CMK (cell line): ENCODE measurements at places on chromosomes 3 and 15.
A peak's percentile ranks its signal among the peaks of the same experiment; 100 is the strongest.

- DNase-seq, result no peak
Observed at GRCh38 chr3:185825006-185825638, at the start of gene IGF2BP2. TSS of gene IGF2BP2 (minus strand) at chr3:185825042. CDS start at chr3:185824960, 82 bp downstream.

DNA sequence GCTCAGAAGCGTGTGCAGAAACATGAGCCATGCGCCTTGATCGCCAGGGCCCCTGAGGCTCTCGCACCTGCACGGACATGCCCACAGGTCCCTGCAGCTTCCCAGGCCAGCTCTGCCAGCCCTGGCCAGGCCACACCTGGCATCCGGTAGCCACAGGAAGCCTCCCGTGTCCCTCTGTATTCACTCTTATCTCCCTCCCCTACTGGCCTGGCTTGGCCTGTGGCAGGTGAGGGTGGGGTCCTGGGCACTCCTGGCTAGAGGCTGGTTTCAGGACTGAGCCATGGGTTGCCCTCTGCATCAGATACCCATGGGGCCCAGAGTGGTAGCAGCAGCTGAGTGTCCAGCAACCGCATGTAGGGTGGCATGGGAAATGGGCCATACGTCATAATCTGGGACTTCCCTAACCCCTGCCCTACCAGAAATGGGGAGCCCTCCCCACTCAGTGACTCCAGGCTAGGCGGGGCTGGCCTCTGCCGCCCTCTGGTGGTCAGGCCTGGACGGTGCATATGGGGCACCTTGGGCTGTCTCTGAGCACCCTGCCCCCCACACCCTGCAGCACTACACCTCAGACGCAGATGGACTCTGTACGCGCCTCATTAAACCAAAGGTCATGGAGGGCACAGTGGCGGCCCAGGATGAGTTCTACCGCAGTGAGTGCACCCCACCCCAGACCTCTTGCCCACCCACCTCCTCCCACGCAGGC, 12.6 kb upstream of the LMAN1L start:
- DNase-seq, result no peak

DNA sequence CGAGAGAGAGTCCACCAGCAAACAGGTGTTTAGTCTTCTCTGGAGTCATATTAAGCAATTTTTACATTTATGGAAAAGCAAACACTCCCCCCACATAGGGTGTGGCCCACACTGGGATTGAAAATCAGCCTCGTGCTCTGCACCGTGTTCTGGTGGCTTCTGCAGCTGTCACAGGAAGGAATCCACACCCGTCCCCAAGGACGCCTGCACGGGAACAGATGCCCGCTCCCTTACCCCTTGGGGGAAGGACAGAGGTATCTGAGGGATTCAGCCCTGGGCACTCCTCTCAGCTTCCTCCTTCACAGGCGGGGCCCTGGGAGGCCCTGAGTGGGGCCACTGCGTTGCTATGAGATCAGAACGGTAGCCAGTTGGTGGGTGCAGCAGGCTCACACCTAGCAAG, 27.8 kb downstream of the LIPC start:
- DNase-seq, result peak; percentile 61

DNA sequence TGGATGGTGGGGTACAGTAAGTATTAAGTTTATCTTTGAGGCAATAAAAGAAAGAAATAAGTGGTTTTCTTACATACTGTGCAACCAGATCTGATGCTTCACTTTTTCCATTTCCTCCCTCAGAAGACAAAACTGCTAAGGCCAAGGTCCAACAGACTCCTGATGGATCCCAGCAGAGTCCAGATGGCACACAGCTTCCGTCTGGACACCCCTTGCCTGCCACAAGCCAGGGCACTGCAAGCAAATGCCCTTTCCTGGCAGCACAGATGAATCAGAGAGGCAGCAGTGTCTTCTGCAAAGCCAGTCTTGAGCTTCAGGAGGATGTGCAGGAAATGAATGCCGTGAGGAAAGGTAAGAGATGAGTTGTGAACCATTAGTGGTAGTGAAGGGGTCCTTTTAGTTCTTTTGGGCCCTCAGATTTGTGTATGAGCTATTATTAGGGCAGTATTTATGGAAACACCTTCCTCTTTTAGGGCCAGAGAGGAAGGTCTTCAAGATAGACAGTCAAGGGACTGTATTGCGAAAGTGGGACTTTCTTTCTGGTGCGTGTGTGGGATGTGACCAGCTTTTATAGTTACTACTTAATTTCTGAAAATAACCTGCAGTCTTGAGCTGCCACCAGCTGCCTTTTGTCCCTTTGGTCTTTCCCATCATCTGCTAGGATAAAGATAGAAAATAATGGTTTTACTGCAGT, 4.6 kb downstream of the ALAS1 start:
- no peak for DNase-seq

DNA sequence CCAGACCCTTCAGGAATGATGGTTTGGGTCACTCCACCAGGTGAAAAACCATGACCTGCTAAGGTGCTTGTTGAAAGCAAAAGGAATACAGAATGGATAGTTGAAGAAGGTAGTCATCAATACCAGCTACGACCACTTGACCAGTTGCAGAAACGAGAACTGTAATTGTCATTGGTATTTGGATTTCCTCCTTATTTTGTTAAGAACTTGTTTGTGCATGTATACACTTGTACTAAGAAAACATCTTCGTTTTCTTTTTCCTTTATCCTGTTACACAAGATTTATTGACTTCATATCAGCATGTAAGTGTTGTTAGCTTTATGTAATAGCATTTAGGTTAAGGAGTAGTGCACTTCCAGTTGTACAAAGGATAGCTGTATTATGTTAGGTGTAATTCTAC, 261.8 kb downstream of the MCTP2 start:
- no peak for DNase-seq

DNA sequence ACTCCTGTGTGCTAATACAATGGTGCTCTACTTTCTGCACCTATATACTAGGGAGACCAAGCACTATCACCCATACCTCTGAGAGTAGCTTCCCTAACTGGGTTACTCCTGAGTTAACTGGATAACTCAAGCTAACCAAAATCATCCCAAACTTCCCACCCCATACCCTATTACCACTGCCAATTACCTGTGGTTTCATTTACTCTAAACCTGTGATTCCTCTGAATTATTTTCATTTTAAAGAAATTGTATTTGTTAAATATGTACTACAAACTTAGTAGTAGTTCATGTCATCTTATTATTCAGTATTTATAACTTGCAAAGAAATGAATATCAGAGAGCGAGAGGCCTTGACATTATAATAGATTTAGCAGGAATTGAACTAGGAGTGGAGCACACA, 340.5 kb downstream of the TBC1D5 start:
- DNase-seq, result no peak

DNA sequence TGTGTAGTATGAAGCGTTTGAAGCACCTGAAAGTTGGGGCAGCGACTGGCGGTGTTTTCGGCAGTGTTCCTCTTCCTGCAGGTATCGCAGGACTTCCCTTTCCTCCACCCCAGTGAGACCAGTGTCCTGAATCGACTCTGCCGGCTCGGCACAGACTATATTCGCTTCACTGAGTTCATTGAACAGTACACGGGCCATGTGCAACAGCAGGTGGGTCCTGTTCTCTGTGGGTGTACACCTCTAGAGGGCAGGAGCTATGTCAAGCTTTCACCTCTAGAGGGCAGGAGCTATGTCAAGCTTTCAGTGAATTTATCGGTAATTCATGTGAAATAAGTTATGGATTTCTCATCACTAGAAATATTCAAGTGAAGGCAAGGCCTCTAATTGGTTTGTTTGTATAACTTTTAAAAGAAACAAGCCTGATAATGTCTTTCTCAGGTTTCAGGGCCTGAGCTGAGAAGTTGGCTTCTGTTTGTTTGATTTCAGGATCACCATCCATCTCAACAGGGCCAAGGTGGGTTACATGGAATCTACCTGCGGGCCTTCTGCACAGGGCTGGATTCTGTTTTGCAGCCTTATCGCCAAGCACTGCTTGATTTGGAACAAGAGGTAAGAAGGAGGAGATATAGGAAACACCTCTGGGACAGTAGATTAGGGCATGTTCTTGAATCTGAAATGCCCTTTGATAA, 5.3 kb downstream of the TUBGCP4 start:
- no peak for DNase-seq

- no peak for DNase-seq
Observed at GRCh38 chr3:136149667-136150066, 46.5 kb downstream of the MSL2 start.

- no peak for DNase-seq
Observed at GRCh38 chr15:22950256-22950990, 29.7 kb downstream of the CYFIP1 start.

DNA sequence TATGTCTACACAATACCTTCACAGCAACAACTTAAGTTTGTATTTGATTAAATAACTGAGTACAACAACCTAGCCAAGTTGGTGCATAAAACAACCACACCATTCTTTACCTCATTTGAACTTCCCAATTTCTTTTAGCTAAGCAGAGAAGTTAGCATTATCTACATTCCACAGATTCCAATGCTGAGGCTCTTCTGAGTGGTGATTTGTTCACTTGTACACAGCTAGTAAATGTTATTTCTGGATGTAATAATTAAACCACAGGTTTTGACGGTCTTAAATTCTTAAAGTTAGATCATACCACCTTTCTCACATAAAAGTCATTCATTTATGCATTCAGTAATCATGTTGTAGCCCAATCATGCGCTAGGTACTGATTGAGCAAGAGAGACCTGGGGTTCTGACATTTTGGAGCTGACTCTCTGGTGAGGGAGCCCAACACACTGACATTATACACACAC, 102.5 kb downstream of the SST start:
- no peak for DNase-seq

GRCh38 chr3:69648126-69648525, 91.1 kb upstream of the MITF start:
- no peak for DNase-seq

DNA sequence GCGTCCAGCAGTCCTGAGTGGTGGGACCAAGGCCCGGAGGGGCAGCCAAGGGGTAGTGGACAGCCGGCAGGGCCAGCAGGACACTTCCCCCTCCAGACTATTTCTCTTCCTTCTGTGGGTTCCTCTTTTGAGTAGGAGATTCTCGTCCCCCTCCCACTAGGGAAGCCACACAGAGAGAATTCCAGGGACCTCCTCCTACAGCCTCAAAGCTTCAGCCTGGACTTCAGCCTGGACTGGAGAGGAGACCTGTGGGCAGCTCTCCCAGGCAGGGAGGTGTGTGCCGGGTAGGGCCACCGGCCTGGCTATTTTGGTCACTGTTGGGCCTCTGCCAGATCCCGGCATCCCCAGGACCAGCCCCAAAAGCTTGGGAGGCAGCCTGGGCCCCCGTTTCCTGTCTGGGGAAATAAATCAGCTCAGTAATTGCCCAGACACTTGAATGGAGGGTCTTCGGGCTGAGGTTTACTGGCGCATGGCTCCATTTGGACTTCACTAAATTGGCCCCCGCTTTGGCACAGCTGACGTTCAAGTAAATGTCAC, 1.3 kb downstream of the SLC6A6 start:
- DNase-seq, result no peak

DNA sequence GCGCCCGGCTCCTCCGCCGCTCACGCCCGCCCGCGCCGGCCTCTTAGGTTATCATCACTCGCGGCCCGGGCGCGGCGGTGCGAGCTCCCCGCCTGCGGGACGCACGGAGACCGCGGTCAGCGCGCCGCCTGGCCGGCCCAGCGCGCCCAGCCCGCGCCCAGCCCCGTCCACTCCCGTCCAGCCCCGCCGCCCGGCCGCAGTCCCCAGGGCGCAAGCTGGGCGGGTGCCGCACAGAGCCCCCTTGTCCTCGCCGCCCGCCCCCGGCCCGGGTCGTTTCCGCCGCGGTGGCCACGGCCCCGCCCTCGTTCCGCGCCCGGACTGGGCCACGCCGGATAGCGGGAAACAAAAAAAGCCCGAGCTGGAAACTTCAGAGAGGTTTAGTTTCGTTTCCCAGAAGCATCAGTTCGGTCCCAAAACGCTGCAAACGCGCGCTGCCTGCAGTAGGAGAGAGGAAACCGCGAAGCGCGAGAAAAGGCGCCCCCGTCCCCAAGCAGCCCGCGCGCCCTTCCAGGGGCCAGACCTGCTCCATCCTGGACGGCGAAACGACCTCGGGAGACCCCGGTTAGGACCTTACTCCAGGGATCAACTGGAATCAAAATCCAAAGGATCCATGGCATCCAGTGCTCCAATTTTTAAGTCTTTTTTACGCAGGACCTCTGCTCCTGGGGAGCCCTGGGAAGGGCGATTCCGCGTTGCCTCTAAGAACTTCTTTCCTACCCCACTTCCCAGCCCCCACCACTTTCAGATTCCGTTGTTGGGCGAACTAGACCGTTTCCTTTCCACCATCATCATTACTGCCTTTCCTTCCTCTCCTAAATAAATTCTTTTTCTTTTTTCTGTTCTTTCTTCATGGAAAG, at the start of gene ATP10A:
Gene ATP10A, minus strand, starts transcription at position 217 of the 857 bp plus-strand sequence. CDS start 231 bp downstream, outside the sequence.
- DNase-seq, result no peak

- no peak for DNase-seq
Observed at GRCh38 chr3:50405249-50405648, 45.9 kb upstream of the TMEM115 start.

DNA sequence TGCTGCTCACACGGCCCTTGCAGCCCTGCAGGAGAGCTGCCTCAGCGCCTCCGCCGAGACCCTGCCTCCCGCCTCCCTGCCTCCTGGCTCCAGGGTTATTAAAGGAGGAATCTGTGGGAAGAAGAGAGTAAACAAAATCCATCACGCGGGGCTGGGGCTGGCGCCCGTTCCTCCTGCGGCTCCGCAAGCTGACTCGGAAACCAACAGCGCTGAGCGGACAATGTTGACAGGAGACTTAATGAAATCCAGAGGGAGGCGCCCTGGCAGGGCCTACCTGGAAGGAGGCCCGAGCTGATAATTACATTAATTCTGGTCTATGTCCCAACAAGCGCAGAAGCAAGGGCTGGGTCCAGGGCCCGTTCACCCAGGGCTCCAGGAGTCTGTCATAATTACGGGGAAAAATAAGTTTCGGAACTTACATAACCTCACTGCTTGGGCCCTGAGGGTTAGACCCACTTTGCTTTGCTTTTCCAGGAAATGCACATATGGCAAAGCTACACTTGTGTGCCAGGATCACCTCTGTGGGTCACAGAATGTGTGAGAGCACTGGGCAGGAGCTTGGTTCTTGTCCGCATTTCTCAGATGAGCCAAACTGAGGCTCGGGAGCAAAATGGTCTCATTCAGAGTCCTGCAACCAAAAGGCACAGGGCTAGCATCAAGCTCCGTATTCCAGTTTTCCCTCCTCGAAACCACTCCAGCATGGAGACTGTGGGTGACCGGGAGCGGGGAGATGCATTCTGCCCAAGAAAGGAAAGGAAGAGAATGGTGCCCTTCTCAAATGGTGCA, 43.8 kb upstream of the SLC6A6 start:
- DNase-seq, result no peak

GRCh38 chr3:141103503-141103902, 52.4 kb downstream of the SPSB4 start:
- DNase-seq, result no peak

- no peak for DNase-seq
Observed at GRCh38 chr3:32612547-32612946, 41.9 kb upstream of the DYNC1LI1 start.
